Kidney glomerular epithelial cell (primary cell): ENCODE measurements at places on chromosomes 16 and 17.
A peak's percentile ranks its signal among the peaks of the same experiment; 100 is the strongest.

DNA sequence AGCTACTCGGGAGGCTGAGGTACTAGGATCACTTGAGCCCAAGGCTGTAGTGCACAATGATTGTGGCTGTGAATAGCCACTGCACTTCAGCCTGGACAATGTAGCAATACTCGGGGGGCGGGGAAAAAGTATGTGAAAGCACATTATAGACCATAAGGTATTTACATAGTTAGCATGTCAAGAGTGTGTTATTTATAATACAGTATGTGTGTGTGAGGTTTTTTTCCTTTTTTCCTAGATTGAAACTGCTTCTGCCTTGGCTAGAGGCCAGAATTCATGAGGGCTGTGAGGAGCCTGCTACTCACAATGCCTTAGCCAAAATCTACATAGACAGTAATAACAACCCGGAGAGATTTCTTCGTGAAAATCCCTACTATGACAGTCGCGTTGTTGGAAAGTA lies 30.5 kb downstream of the PTRH2 start:
- DNase-seq = no peak

- DNase-seq = peak; percentile 87
Observed at GRCh38 chr16:12184419-12184917, 207.9 kb downstream of the SNX29 start.

DNA sequence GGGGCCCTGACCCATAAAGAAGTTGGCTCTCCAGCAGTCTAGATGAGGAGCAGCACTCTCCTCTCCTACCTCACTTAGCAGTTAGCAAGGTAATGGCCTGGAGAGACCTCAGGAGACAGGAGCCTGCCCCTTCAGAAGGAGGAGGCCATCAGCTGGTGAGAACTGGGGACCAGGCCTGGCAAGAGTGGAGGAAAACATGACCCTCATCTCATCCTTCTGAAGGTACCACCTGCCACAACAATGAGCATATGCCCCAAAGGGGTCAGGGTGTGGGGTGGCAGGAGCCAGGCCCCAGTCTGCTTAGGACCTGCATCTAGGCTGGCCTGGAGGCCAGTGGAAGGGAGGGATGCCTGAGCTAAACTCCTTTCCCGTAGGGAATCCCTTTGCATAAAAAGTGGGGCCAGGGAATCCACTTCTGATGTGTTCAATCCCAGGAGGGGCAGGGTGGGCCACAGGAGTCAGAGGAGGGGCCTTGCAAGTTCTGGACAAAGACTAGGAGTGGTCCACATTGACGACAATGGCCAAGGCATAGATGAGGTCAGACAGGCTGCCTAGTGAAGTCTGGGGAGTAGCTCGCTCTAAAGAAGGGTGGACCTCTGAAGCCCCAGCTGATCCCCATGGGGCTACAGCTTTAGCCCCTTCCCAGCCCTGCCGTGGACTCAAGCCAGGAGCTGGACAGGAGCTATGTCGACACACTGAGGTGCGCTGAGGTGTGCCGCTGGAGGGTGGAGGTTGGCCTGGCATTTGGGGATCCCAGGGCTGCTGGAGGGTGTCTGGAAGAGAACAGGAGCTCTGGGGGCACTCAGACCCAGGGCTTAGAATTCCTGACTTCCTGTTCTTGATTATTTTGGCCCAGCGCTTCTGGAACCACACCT lies 986 bp downstream of the SEBOX start:
- DNase-seq = no peak

DNA sequence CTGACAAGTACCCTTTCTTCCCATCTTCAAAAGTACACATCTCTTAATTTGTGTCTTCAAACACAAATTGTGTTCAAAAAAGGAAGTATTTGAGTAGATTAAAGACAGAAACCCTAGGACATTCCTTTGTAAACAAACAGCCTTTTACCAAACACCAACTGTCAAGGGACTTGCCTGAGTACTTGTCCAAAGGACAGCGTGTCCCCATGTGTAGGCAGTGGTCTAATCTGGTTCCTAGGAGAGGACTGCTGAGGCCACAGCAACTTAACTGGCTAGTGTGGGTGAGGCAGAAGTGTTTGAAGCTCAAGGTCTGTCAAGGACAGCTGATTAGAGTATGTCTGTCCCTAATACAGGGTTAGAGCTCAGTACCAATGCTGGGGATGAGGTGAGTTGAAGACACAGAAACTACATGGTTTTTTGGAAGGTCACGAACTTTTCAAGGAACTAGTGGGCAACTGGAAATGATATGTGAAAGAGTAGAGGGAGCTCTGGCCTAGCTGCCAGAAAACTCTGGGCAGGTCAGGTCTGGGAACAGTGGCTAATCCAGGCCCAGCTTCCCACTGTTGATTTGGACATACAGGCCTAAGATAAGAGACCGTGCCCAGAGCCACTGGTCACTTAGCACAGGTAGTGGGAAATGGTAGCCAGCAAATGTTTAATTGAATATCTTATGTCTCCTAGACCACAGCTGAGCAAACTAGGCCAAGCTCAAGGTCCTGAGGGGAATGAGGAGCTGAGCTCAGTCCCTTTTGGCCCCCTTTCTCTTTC lies 10.1 kb downstream of the HMOX2 start:
- DNase-seq = no peak

- DNase-seq = no peak
Observed at GRCh38 chr17:42251115-42251514, 25.1 kb downstream of the STAT5B start.
